Stimulated activated CD4-positive, alpha-beta T cell treated with anti-CD3 and anti-CD28 coated beads, Interleukin-12 subunit alpha, Interleukin-12 subunit beta, amount 100 ng/mL, for 24 hours (primary cell): ENCODE measurements at places on chromosomes 1 and 21.

DNA sequence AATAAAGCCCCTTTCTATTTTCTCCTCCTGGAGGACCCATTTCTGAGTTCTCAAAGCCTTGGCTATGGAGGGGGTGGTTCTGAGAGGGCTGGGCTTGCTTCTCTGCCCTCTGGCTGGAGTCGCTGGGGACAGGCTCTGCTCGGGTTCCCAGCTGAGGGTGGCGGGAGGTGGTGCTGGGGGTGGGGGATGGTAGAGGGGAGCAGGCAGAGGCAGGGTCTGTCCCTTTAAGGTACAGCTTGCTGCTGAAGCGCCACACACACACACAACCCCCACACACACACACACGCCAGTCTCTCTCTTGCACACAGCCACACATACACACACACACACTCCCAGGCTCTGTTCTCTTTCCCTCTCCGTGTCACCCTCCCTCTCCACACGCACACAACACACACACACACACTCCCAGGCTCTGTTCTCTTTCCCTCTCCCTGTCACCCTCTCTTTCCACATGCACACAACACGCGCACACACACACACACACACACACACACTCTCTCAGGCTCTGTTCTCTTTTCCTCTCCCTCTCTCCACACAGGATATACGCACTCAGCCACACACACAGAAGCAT lies 69.8 kb upstream of the SSBP3 start:
- DNase-seq = no peak

DNA sequence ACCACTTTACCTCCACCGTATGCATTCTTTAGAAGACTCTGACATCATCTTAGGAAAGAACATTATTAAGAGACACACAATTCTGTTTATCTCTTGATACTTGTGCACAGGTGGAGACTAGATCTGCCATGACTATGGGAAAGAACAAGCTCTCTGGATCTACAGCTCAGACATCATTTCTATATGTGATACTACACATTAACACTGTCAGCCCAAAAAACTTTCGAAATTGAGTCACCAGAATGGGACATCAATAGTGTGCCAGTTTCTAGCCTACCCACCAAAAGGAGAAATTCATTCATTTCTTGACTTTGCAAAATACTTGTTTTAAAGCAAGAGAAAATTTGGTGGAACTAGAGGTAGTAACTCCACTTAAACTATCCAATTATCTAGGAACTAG lies 6.0 kb upstream of the EVI5 start:
- no peak for DNase-seq

DNA sequence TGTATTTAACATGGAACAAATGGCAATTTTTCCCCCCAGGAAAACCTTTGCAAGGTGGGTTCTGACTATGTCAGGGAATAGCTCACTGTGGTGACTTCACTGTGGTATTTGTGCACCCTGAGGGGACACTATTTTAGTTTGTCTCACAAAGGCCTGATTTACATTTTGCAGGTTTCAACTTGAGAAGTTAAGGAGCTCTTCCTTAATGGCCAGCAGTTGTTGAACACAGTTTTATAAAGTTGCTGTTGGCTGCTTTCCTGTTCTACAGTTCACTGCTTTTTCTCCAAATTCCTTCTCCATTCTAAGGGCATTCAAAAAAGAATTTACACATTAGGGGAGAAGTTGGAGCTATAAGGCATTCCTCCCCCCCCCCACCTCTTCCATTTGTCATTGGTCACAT lies 4.6 kb downstream of the LAMC1 start:
- no peak for DNase-seq

- no peak for DNase-seq
Measured at GRCh38 chr21:36854391-36854790, 112.1 kb downstream of the HLCS start.

GRCh38 chr1:85494904-85495266 lies 29.9 kb upstream of the DDAH1 start:
- DNase-seq = no peak

DNA sequence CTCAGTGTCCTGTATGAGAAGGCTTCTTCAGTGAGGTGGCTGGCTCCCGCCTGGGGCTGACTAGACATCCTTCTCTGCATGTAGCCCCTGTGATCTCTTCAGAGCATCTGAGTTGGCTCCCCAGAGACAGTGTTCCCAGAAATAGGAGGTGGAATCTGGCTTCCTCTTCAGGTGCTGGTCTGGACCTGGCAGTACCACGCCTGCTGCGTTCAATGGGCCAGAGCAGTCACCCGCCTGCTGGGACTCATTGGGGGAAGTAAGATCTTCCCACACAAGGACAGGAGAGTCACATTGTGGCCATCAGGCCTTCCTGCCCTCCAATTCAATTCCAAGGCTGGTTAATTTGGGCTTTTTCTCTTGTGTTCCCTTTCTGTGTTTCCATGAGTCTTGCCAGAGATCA lies 51.0 kb downstream of the ADARB1 start:
- DNase-seq = no peak

DNA sequence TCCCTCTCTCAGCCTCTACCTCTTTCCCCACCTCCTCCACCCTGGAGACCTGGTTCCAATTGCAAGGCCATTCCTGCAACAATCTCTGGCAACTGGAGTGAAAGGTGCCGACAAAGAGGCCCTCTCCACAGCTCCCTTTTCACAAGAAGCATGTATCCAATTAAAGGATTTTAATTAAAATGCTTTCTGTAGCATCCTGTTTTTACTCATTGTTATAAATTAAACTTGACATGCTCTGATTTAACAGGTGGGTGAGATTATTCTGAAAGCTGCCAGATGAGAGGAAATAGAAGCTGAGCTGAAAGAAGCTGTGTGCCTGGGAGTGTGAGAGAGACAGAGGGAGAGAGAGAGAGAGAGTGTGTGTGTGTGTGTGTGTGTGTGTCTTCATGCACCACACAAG lies 160.5 kb downstream of the TBX15 start:
- no peak for DNase-seq

- peak; percentile 10 for DNase-seq
Measured at GRCh38 chr1:147598621-147599361, 57.5 kb downstream of the BCL9 start.

DNA sequence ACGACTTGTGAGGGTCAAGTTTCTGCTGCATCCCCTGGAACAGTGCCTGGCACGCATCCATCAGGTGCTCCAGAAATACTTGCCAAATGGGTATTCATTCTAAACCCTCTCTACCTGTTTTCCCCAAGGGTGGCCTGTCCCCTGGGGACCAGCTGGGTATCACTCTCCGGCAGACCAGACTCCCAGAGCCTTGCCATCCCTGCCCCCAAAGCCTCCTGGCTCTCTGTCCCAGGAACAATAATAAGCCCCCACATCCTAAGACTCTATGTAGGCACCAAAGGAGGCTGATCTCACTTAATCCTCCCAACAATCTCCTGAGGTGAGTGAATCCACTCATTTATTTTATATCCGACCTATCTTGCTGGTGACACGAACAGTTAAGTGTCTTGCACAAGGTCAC lies 96.7 kb downstream of the MRPL37 start:
- DNase-seq = no peak

GRCh38 chr1:94265011-94265422 lies 27.6 kb upstream of the ARHGAP29 start:
- DNase-seq = no peak

GRCh38 chr1:1340791-1341548 lies 8.2 kb downstream of the DVL1 start:
- no peak for DNase-seq

GRCh38 chr1:29055160-29055559 lies 68.5 kb downstream of the TMEM200B start:
- no peak for DNase-seq

GRCh38 chr1:113141650-113142473 lies 68.9 kb downstream of the LRIG2 start:
- no peak for DNase-seq

- no peak for DNase-seq
Measured at GRCh38 chr1:96072021-96072420, 649.6 kb upstream of the PTBP2 start.

GRCh38 chr1:26021647-26022403 lies at the start of gene EXTL1:
Gene EXTL1, plus strand, starts transcription at chr1:26021775. Its CDS starts 872 bp downstream, at chr1:26022647.
- DNase-seq = no peak

- DNase-seq = no peak
Measured at GRCh38 chr1:73065339-73066041, 783.2 kb upstream of the NEGR1 start.

DNA sequence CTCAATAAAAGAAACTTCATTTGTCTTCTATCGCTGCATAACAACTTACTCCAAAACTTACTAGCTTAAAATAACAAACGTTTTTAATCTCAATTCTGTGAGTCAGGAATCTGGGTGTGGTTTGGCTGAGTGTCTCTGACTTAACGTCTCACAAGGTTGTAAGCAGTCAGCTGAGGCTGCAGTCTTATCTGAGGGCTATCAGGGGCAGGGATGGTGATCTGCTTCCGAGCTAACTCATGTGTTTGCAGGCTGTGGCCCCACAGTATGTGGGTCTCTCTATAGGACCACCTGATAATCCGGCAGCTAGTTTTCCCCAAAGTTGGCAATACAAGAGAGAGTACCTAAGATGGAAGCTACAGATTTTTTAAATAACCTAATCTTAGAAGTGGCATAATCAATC lies 234.2 kb upstream of the FGGY start:
- no peak for DNase-seq

DNA sequence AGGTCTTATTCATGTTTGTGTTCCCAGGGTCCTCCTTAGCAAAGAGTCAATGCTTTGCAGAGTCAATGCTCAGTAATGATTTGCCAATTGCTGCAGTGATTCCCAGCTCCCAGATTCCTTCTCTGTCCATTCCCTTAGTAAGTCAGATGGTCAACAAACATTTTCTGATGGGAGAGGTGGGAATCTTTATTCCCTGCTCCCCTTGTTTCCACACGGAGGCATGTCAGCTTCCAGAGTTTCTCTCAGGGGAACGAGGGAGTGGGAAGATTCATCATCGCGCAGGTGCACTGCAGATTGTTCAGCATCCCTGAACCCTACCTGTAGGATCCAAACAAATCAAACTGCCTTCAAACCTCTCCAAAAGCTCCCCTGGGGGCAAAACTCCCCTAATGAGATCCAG lies 7.5 kb upstream of the AHDC1 start:
- no peak for DNase-seq

- DNase-seq = no peak
Measured at GRCh38 chr1:16195518-16195905, 16.9 kb downstream of the ARHGEF19 start.

DNA sequence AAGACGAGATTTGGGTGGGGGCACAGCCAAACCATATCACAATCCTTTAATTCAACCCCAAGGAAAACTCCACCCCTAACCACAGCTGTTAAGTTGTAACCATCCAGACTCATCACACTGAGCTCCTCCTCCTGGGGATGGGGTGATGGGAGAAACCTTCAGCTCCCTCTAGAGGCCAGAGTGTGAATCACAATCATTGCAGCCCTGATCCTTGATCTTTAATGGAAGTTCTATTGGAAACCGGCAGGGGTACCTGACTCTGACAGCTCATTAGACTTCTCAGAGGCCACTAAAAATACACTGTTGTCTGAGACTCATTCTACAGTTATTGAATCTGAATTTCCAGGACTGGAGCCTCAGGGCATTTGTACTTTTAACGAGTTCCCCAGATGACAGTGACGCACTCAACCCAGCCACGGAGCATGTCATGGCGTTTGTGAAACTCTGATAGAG lies 127.2 kb downstream of the IGSF21 start:
- DNase-seq = peak; percentile 8

GRCh38 chr1:84653130-84653677 lies 37.1 kb downstream of the SSX2IP start:
- no peak for DNase-seq

DNA sequence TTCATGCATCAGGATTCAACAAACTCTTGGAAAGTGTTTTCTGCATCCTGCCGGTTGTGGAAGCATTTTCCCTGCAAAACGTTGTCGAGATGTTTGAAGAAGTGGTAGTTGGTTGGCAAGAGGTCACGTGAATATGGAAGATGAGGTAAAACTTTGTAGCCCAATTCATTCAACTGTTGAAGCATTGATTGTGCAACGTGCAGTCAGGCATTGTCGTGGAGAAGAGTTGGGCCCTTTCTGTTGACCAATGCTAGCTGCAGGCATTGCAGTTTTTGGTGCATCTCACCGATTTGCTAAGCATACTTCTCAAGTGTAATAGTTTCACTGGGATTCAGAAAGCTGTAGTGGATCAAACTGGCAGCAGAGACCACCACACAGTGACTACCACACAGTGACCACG lies 57.0 kb upstream of the PRDM2 start:
- DNase-seq = no peak

DNA sequence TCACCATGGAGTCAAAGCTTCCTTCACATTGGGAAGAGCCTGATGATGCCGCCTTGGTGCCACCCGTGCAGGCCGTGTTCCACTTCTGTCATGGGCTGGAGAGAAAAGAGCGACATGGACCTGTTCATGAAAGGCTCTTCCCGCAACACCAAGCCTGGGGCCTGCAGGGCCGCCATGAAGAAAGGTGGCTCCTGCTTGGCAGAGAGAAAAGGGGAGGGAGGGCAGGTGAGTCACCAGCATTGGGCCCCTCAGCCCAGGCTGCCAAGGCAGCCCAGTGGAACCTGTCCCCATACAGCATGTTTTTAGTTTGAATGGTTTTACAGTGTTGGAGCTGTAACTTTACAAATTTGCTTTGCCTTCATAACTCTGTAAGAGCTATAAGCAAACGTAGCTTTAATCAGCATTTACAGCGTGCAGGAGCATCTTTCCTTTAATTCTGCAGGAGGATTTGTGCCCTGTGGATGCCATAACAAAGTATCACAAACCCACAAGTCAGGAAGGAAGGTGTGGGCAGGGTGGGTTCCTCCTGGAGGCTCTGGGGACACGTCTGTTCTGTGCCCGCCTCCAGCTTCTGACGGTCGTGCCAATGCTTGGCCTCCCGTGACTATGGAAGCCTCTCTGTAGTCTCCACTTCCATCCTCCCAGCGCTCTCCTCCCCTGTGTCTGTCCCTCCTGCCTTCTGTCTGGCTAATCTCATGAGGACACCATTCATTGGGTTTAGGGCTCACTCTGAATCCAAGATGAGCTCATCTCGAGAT lies 49.1 kb downstream of the RIPK4 start:
- no peak for DNase-seq

- DNase-seq = no peak
Measured at GRCh38 chr1:36536727-36537126, 54.0 kb upstream of the CSF3R start.

- DNase-seq = no peak
Measured at GRCh38 chr1:67647036-67647798, 37.8 kb upstream of the GADD45A start.

GRCh38 chr1:13756557-13757315 lies 56.7 kb downstream of the PRDM2 start:
- DNase-seq = no peak
